Putamen (tissue), 1 donor: ENCODE measurements at places on chromosomes 1 and 21.
A peak's percentile ranks its signal among the peaks of the same experiment; 100 is the strongest.

GRCh38 chr21:43975469-43976098 is 36.5 kb upstream of the TRAPPC10 start:
- peak; percentile 62 for DNase-seq

DNA sequence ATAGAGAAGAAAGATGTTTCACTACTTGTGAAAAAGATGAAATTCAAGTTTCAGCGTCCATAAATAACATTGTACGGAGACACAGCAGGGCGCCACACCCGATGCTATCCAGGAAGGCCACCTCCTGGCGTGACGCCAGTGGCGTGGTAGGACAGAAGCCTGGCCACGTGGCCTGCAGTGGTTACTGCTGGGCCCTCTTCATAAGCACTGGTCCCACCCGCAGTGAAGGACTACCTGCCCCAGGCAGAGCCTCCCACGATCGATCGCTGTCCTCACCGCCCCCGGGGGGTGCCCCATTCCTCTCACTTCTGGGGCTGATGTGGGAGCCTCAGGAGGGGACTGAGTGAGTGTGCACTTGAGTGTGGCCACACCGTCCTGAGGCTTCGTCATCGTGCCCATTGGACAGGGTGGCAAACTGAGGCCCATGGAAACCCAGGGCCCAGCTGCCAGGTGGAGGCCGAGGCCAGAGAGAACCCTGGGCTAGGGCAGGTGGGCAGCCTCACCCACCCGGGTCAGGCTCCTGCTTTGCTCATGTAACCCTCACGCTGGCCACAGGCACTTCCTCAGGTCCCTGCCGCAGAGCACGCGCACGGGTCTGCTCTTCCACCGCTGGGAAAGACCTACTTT is 11.7 kb upstream of the HES5 start:
- DNase-seq: no peak

DNA sequence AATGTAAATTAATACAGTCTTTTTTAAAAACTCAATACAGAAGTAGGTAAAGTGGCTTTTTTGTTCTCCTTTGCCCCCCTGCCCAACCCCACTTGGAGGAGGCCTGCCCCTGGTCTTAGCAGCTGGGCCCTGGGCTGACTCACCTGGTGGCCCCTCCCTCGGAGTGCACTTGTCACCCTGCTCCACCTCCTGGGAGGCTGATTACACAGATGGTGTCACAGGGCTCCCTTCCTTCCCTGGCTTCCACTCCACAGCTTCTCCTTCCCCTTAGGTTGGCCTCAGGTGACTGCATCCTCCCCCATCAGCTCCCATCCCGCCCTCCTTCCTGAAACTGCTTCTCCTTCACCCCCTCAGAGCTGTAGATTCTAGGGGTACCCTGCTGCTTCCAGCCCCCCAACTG is 11.7 kb upstream of the CAPN9 start:
- DNase-seq: no peak

GRCh38 chr1:86739648-86740509 is 35.5 kb downstream of the SH3GLB1 start:
- no peak for DNase-seq

DNA sequence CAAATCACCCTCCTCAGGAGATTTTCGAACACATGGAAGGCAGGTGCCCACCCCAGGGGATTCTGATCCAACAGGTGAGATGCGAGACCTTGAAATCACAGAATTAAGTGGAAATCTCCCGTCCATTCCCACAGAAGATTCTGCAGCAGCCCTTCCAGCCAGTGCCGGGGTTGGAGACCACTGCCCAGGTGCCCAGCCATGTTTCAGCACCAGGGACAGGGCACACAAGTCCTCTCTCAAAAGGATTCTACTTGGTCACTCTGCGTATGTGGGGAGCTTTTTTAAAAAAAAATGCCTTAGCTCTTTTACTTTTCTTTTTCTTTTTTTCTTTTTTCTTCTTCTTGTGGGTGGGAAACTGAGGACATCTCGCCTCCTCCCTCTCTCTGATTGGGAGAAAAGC is 80.7 kb downstream of the VWA5B1 start:
- DNase-seq: no peak

- DNase-seq: no peak
Measured at GRCh38 chr1:7403265-7404045, 367.6 kb upstream of the VAMP3 start.

- no peak for DNase-seq
Measured at GRCh38 chr1:82844911-82845827, 1044.4 kb downstream of the ADGRL2 start.

DNA sequence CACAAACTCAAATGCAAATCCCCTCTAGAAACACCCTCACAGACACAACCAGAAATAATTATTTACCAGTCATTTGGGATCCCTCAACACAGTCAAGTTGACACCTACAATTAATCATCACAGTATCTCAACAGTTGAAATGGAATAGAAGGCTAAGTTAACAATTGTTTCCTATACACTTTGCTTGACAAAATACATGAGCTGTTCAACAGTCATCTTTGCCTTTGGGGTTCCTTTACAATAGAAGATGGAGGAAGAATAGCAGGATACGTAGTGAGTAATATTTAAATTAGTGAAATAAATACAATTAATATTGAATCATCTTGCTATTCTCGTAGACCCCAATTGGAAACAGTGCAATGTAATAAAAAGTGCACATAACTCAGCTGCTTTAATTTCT is 487.3 kb upstream of the ADAMTS5 start:
- DNase-seq: no peak

DNA sequence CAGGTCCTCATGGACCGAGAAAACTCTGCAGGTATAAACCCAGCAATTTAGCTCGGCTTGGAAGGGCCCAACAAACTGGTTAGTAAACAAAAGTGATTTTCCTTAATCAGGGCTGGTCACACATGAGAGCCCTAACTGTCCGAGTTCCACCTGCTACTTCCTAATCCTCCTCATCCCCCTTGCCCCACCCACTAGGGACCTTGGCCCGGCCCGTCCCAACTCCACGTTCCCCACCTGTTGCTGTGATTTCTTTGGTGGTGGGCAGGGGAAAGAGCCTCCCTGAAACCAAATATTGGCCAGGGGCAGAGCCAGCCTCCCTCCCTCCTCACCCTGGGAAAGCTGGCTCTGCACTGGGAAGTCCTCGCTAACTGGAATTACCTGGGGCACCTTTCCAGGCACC is 304.2 kb upstream of the PROX1 start:
- no peak for DNase-seq

GRCh38 chr21:33380483-33380998 is 22.7 kb upstream of the IFNGR2 start:
- no peak for DNase-seq

- DNase-seq: no peak
Measured at GRCh38 chr1:78292361-78292760, 198.4 kb upstream of the PTGFR start.

- DNase-seq: no peak
Measured at GRCh38 chr1:226584164-226584563, 35.6 kb downstream of the STUM start.

GRCh38 chr1:5938101-5938646 is 54.1 kb downstream of the NPHP4 start:
- no peak for DNase-seq

GRCh38 chr1:94279462-94279861 is 42.1 kb upstream of the ARHGAP29 start:
- no peak for DNase-seq

DNA sequence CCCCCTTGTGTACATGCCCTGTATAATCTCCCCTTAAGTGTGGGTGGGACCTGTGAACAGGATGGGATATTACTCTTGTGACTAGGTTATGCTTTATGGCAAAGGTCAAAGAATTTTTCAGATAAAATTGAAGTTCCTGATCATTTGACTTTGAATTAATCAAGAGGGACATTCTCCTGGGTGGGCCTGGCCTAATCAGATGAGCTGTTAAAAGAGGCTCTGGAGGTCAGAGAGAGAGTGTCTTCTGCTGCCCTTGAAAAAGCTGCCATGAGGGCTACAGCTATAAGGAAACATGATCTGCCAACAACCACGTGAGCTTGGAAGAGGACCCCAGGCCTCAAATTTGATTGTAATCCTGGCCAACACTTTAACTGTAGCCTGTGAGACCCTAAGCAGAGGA is 125.6 kb upstream of the CSF3R start:
- no peak for DNase-seq

GRCh38 chr1:101284021-101284420 is 47.2 kb downstream of the S1PR1 start:
- DNase-seq: no peak

DNA sequence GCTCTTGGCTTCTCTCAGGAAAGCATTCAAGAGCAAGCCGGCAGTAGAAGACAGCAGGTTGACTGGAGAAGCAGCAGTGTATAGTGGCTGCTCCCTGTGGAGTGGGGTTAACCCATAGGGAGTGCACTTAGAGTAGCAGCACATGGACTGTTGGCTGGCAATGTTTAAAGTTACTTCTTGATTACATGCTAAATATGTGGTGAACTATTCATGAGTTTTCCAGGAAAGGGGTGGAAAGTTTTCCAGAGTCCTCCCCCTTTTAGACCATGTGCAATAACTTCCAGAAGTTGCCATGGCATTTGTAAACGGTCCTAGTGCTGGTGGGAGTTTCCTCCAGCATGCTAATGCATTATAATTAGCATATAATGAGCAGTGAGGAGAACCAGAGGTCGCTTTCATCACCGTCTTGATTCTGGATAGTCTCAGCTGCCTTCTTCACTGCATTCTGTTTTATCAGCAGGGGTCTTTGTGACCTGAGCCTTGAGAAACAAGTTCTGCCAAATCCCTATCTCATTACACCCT is 131.8 kb downstream of the CCDC185 start:
- no peak for DNase-seq

- no peak for DNase-seq
Measured at GRCh38 chr1:235430991-235431390, 63.8 kb downstream of the TBCE start.

DNA sequence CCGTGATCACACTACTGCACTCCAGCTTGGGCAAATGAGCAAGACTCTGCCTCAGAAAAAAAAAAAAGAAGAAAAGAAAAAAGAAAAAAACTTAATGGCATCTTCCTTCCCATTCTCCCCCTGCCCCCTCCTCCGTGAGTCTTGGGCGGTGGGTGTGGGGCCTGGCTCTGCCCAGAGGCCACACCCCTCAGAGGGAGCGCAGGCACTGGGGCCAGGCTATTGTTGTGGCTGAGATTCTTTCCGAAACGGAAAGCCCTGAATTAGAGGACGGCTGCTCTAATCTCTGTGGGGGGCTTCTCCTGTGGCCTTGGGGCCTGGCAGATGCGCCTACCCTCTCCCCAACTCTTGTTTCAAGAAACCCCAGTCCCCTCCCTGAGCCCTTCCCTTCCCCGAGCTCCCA is 4.1 kb upstream of the FAM110D start:
- DNase-seq: no peak

- DNase-seq: no peak
Measured at GRCh38 chr21:22993822-22994574, 1995.8 kb downstream of the NCAM2 start.

DNA sequence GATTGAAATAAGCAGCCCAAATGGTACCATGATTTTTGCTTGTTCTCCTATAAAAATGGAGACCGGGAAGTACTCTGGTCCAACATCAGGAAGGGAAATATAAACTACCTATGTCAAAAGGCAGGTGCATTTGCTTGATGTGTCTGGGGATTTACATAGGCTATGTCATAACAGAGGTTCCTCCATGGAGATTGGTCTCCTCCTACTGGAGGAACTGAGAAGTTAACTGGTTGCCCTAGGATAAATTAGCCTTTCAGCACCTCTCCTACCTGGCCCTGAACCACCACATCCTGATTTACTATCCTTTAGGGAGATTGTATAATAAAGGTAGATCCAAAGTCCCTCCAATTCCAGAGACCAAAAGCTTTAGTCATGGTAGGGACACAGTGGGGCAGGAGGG is 1109.3 kb upstream of the B3GALT2 start:
- DNase-seq: no peak

DNA sequence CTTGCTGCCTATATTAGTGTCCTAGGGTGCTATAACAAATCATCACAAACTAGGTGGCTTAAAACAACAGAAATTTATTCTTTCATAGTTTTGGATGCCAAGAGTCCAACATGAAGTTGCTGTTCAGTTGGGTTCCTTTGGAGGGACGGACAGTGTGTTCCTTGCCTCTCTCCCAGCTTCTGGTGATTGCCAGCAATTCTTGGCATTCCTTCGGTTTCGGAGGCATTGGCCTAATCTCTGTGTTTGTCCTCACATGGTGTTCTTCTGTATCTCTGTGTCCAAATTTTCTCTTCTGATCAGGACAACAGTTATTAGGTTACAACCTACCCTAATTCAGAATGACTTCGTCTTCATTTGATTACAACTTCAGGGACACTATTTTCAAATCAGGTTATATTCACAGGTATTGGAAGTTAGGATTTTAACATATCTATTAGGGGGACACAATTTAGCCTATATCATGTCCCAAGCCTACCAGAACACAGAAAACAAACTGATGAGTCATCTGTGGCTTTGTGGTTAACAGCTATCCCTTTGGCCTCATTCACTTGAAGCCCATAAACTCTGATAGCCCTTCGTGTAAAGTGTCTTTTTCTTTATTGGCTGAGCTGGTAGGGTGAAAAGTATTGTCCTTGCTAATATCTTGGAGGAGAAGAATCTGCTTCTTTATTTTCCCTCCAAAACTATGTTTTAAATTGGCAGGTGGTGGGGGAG is 83.2 kb upstream of the PAPPA2 start:
- DNase-seq: no peak

DNA sequence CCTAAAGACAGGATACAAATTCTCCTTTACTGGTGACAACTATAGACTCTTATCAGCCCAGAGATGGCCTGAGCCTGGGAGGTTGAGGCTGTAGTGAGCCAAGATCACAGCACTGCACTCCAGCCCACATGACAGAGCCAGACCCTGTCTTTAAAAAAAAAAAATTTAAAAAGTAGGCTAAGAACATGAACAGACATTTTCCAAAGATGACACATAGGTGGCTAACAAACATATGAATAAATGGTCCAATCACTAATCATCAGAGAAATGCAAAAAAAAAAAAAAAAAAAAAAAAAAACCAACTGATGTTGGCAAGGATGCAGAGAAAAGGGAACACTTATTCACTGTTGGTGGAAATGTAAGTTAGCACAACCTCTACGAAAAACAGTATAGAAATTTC is 65.0 kb downstream of the TOR3A start:
- DNase-seq: no peak

DNA sequence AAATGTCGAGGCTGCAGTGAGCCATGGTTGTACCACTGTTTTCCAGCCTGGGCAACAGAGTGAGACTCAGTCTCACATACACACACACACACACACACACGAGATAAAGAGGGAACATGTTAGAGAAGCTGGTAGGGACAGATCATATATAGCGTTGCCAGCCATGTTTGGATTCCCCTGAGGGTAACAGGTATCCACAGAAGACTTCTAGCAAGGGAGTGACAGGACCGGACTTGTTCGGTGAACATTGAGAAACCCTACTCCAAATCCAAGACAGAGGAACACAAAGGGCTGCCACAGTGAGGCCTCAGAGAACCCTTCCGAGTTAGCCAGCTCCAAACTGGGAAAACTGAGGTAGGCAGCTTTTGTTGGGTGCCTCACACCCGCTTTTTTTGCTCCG is 3.7 kb upstream of the SARS1 start:
- no peak for DNase-seq

GRCh38 chr1:17189632-17189990 is 15.3 kb upstream of the PADI1 start:
- no peak for DNase-seq

- no peak for DNase-seq
Measured at GRCh38 chr1:23221107-23221506, 3.8 kb upstream of the HTR1D start.
